ENCODE measurements at places on chromosomes 4 and X.

DNA sequence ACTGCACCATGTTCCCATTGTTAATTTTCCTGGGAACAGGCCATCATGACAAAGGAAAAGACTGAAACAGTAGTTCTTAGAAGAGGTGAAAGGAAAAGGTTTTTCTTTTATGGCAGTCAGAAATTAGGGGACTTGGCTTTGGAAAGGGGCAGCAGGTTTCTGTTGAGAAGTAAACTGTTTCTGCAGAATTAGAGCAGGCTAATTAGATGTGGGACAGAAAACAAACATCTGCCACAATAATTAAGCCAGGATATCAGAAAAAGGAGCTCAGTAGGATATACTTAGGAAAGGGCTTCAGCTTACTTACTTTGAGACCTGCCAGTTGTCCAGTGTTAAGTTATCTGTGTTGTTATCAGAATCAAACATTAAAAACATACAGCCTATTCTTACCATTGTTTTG, 36.7 kb upstream of the STPG2 start:
- DNase-seq = no peak

DNA sequence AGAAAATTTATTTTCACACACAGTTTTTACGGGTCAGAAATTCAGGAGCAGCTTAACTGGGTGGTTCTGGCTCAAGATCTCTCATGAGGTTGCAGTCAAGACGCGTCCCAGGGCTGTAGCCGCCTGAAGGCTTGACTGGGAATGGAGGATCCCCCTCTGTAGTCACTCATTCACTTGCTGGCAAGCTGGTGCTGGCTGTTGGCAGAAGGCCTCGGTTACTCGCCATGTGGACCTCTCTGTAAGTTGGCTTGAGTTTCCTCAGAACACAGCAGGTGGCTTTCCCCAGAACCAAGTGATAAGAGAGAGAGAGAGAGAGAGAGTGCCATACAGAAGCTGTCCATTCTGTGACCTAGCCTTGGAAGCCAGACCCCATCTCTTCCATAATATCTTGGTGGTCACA, 132.8 kb downstream of the DCLK2 start:
- no peak for DNase-seq

DNA sequence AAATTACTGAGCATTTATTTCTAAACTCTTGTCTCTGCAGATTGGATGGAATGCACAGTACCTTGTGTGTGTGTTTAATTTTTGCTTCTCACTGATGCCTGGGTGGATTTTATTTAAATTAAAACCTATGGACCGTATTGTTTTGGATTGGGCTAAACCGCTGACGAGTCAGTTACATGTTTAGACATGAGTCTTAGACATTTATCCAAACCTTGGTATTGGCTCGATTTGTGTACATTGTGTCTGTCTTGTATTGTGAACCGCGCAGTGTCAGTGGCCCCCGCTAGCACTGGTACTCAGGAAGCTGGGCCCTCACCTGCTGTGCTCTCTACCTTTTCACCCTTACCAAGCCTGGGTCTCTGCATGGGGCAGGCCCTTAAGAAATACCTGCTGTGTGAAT, 40.8 kb upstream of the TADA2B start:
- DNase-seq = no peak

DNA sequence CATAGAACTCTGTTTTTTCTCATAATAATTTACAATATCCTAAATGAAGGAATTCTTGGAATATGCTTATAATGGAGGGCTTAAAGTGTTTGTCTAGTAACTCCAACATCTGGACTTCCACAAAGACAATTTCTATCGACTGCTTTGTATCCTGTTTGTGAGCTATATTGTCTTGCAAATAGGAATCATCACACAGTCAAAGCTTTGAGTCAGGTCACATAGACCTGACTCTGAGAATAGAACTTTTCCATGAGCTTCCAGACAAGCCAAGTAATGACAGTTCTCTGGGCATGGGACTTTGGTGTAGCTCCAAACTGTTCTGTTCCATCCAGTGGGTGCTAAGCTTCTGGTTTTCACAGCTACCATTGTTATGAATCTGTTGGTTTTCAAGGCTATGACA, 75.2 kb upstream of the GALNT7 start:
- no peak for DNase-seq

GRCh38 chrX:45758738-45759397, 558.2 kb upstream of the DIPK2B start:
- no peak for DNase-seq

DNA sequence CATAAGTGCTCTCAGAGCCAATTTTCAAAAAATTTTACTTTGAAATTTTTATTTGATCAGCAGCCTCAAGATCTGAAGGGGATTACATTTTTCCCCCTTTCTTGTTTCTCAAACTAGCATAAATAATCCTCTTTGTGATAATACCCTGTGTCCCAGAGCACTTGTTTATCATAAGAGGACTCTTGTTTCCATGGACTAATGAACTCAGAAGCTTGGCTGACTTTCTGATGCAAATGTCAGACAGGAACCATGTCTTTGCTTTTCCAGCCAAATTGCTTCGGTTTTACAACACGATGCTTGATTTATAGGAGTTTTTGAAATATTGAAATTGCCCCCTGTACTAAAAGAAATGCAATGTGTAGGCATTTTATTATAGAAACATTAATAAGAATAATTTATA, 859.3 kb upstream of the LCORL start:
- DNase-seq = no peak

DNA sequence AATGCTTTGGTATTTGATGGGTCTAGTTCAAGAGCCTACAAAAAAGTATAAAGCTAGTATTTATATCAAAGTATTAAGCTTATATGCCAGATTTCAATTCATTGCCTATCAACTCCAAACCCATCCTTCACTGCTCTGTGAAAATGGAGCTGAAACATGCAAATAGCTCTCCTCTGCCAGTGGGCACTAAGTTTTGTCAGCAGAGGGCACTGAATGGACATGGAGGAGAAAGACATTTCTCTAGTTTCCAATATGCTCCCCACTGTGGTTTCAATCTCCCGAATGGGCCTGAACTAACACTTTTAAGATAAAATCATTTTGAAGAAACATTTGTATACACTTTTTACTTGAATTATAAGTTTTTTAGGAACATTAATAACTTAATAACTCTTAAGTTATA, 12.4 kb downstream of the PPID start:
- DNase-seq = no peak

- DNase-seq = no peak
Measured at GRCh38 chr4:123826896-123827295, 430.3 kb downstream of the SPRY1 start.

DNA sequence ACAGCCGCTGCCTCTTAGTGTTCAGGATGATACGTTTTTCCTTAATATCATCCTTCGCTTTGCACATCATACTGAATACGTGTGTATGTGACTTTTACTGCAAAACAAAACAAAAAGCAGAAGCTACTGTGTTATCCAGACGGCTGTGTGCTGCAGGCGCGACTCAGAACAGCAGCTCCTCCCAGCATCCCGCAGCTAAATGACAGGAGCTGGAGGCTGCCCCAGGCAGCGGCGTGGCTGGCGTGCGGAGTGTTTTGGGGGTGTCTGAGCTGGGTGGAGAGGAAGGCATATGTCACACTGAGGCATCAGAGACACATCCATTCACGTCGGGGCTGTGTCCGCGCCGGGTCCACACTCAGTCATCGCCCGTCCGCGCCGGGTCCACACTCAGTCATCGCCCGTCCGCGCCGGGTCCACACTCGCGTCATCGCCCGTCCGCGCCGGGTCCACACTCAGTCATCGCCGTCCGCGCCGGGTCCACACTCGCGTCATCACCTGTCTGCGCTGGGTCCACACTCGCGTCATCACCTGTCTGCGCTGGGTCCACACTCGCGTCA, 16.6 kb downstream of the PCGF3 start:
- no peak for DNase-seq

DNA sequence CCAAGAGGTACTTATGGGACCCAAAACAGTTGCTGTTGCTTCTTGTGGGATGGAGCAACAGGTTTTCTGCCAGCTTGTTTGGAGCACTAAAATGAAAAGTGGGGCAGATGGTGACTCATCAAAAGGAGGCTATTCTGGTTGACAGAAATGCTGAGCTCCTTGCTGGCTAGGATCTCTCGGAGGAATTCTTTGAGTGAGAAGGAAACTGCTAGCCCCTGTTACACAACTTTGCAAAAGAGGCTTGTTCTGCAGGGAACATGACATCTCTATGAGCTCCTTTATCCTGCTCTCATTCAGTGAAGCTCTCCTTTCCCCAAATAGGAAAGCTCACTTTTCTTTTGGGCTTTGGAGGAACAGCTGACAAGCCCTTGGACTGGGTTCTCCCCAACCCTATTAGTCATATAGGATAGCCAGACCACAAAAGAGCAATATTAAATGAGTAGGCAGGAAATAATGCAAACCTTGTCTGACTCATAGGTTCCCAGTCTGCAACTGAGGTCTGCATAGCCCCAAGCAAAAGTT, 108.3 kb downstream of the CDS1 start:
- DNase-seq = no peak

DNA sequence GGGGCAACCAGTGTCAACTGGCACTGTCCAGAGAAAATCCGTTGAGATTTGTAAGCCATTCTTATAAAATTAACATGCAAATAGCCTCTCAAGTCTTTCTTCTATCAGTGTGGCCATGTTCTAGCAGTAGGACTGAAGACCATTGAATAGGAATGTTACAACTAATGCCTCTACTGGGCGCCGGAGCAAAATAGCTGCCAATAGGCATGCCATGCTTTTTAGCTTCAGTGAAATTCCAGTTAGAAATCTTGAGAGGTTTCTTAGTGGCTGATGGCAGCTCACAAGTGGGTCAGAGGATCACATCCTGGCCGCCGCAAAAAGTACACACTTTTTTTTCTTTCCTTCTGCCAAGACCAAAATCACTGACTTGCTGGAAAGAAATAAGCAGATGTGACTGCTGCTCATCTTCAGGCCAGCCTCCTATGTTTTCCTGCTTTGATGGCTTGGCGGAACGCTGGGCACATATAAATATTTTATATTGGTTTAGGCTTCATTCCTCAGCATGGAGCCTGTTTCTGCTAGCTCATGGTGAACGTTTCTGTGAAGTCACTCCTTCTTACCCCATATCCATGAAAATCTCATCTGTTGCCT, 293.1 kb downstream of the TENM3 start:
- no peak for DNase-seq

DNA sequence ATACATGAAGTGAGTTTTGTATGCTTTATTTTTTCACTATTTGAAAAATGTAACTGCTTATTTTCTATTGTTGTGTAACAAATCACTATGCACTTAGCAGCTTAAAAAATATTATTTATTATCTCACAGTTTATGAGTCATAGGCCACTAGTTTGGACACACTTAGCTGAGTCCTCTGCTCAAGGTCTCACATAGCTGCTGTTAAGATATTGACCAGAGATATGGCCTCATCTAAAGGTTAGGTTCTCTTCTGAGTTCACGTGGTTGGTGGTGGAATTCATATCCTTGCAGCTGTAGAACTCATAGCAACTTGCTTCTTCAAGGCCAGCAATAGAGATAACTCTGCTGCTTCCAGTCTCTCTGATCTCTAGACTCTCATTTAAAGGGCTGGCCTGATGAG, 534.4 kb downstream of the SPRY1 start:
- DNase-seq = no peak

DNA sequence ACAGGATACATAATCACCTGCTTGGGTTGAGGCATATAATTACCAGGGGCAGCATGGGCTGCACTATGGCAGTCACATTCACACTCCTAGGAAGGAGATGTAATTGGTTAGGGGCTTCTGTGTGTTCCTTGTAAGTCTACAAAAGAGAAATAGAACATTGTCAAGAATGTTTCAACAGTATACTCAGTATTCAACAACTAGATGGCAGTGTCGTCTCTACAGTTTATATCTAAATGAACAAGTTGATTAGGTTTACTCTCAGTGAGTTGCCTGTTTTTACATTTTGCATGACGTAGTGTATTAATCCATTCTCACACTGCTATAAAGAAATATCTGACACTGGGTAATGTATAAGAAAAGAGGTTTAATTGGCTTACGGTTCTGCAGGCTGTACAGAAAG, 50.5 kb upstream of the RAB33B start:
- no peak for DNase-seq

DNA sequence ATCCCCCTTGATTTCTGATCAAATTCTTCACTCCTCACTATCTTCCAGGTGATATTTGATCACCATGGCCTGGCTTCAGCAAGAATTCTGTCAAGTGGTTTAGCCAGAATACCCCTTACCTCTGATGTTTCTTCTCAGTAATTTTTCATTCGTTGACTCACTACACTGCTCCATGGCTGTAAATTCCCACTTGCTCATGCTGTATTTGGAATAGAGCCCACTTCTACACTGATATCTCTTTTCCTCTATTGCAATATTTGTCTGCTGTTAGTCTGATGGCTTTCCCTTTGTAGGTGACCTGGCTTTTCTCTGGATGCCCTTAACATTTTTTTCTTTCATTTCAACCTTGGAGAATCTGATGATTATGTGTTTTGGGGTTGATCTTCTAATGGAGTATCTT, 73.9 kb upstream of the DIPK2B start:
- no peak for DNase-seq

DNA sequence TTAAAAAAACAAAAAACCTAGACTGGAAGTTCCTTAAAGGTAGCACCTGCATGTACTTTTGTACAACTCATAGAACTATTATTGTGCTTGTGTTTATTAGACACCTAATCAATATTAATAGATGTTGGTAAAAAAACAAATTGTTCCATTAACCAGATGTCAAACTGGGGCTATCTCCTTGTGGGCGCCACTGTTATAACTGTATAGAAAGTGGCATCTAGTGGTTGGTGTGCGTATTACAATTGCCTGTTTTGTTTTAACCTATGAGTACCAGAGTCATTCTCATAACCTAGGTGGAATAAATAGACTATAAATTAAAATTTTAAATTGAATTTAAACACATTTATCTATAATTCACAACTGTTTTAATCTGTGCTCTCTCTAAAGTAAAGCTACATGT, 97.4 kb downstream of the COL4A5 start:
- no peak for DNase-seq

- DNase-seq = no peak
Measured at GRCh38 chr4:16717266-16717970, 181.0 kb downstream of the LDB2 start.

DNA sequence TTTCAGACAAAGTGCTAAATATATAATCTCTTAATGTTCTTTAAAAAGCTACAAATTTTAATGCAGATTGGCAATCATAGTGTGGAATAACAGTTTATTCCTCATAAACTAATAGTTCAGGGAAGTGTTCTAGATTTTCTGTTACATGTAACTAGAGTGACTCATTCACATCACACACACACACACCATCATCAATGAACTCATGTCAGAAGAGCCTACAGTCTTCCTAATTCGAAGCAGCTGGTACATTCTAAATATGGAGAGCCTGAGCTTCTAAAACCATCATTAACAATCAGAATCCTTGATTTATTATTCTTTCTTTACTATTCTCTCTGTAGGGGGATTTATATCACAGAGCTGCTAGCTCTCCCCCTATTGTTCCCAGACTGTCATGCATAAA, 49.6 kb downstream of the DKK2 start:
- DNase-seq = no peak

- no peak for DNase-seq
Measured at GRCh38 chr4:73603271-73603710, 16.9 kb downstream of the RASSF6 start.

- DNase-seq = no peak
Measured at GRCh38 chrX:9188117-9188516, 154.2 kb upstream of the FAM9B start.
